ENCODE measurements at places on chromosomes 3 and 15. TPM values are rescaled to one million over a fixed set of nuclear protein-coding genes. Genes with fewer than 3 reads are reported as not detected.

DNA sequence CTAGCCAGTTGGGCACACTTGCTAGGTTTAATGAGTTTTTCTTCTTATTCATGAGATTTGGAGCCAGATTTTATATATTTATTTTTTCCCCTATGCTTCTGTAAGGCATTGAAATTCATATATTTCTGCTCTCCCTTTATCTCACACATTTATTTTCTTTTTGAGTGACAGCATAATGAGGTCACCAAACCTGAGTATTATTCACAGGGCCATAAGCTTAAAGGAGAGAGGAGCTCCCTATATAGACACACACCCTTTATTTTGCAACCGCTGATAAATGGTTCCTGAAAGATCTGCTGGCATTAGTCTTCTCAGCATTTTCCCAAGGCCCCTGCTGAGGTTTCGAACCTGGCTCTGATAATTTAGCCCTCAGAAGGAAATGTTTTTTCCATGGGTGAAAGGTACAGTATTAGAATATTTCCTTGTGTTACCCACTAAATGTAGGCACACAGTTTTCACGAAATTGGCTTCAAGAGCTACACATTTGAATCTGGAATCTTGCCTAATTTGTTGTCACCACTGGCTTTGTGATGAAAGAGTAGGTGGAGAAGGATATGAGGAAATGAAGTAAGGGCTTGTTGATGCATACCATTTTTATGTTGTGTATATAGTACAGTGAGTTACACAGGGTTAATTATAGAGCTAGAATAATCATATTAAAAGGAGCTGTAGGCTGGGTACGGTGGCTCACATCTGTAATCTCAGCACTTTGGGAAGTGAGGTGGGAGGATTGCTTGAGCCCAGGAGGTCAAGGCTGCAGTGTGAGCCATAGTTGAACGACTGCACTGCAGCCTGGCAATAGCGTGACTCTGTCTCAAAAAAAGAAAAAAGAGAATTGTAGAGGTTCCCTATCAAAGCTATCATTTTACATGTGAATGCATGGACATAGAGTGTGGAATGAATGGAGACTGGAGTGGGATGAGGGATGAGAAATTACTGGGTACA lies 6.5 kb downstream of the KLHL18 start:
- peaks cover 7% of the 10 kb centered on the region for H3K4me1 ChIP-seq
- no peak overlapping the region for H3K4me3 ChIP-seq
- no peaks in the 10 kb centered on the region for H3K27me3 ChIP-seq
- no peak overlapping the region for H3K27ac ChIP-seq
- peaks cover 7% of the 10 kb centered on the region for H3K36me3 ChIP-seq
- DNase-seq, result no peak

DNA sequence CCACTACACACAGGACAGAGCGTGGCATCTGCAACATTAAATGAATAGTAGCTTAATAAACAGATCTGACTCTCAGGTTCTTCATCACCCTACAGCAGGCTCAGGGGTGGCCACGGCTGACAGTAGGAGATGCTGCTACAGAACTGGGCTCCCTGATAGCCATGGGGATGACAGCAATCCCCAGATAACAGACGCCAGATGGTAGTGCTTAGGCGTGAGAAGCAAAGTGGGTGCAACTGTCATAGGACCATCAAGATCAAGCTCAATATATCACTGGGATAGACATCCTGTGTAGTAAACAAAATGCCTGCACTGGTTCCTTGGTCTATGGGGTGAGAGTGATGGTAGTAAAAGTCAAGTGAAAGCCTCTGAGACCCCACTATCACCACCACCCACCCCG lies 2.6 kb upstream of the TPRA1 start:
- H3K27me3 ChIP-seq, result peaks cover 17% of the 10 kb centered on the region
- peak overlapping the region; percentile 56 for H3K4me3 ChIP-seq
- no peaks in the 10 kb centered on the region for H3K36me3 ChIP-seq
- peaks cover 18% of the 10 kb centered on the region for H3K4me1 ChIP-seq

The RBP2 gene
- 25.3 TPM for total RNA-seq

DNA sequence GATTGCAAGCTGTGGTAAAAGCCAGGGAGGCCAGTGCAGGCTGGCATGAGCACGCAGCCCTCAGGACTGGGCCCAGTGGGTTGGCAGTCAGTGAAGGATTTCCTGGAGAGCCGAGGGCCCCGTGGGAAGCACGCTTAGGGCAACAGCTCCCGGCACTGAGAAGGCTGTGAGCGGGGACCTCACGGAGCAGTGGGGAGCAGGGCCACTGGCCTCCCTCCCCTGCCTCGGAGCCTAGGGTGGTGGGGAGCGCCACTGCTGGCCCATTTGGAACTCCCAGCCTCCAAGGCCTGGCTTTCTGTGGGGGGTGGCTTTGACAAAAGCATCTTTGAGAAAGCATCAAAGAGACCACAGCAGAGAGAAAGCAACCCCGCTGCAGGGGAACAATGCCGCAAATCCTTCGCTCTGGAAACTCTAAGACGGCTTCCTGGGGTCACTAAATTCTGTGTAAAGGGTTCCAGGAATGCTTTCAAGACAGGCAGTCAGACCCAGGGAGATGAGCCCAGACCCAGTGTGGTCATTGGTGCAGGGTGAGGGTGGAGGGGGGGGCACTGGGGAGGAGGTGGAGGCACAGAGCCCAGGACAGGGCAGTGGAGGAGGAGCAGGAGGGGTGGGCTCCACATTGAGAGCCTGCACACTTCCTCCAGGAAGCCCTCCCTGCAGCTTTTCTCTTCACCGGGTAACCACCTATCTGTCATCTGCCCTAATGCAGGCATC lies 9.5 kb upstream of the APBA2 start:
- peaks cover 7% of the 10 kb centered on the region for H3K4me1 ChIP-seq
- H3K4me3 ChIP-seq, result no peak overlapping the region
- H3K27ac ChIP-seq, result peak overlapping the region; percentile 46
- peaks cover 15% of the 10 kb centered on the region for H3K27me3 ChIP-seq

- H3K4me3 ChIP-seq, result no peak overlapping the region
- peaks cover 24% of the 10 kb centered on the region for H3K36me3 ChIP-seq
- H3K27ac ChIP-seq, result no peak overlapping the region
- no peaks in the 10 kb centered on the region for H3K27me3 ChIP-seq
- H3K4me1 ChIP-seq, result peaks cover 26% of the 10 kb centered on the region
Observed at GRCh38 chr3:64111872-64112271, 88.6 kb upstream of the PSMD6 start.

GRCh38 chr3:8983026-8983425 lies 19.8 kb upstream of the RAD18 start:
- H3K36me3 ChIP-seq, result no peaks in the 10 kb centered on the region
- peak; percentile 4 for DNase-seq
- H3K27ac ChIP-seq, result no peak overlapping the region
- peaks cover 24% of the 10 kb centered on the region for H3K4me1 ChIP-seq
- peaks cover 4% of the 10 kb centered on the region for H3K27me3 ChIP-seq
- no peak overlapping the region for H3K4me3 ChIP-seq

GRCh38 chr3:109118584-109118983 lies 650 bp upstream of the MORC1 start:
- H3K4me3 ChIP-seq, result no peak overlapping the region

The PLCH1 gene
- total RNA-seq, result 7.6 TPM

The AGTR1 gene
- total RNA-seq, result 0.90 TPM

The CCDC13 gene
- total RNA-seq, result 2.4 TPM

DNA sequence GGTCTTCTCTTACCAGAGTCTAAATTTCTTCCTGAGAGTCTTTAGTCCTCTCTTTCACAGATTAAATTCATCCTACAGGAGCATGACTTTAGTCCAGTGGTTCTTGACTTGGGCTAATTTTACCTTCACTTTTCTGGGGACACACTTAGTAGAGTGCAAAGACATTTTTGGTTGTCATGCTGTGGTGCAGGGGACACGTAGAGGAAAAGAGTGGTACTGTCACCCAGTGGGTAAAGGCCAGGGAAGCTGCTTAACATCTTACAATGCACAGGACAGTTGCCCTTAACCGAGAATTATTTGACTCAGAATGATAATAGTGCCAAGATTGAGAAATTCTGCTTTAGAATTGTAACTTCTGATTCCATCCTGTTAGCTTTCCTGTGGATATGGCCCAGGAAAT lies 772.5 kb upstream of the GRM7 start:
- H3K27ac ChIP-seq, result no peak overlapping the region
- no peak for DNase-seq
- H3K4me3 ChIP-seq, result no peak overlapping the region
- no peaks in the 10 kb centered on the region for H3K4me1 ChIP-seq

The NANOGP8 gene
- total RNA-seq, result not detected

- no peaks in the 10 kb centered on the region for H3K36me3 ChIP-seq
- H3K4me1 ChIP-seq, result peaks cover 26% of the 10 kb centered on the region
Observed at GRCh38 chr3:127750226-127751031, 71.9 kb downstream of the MGLL start.

DNA sequence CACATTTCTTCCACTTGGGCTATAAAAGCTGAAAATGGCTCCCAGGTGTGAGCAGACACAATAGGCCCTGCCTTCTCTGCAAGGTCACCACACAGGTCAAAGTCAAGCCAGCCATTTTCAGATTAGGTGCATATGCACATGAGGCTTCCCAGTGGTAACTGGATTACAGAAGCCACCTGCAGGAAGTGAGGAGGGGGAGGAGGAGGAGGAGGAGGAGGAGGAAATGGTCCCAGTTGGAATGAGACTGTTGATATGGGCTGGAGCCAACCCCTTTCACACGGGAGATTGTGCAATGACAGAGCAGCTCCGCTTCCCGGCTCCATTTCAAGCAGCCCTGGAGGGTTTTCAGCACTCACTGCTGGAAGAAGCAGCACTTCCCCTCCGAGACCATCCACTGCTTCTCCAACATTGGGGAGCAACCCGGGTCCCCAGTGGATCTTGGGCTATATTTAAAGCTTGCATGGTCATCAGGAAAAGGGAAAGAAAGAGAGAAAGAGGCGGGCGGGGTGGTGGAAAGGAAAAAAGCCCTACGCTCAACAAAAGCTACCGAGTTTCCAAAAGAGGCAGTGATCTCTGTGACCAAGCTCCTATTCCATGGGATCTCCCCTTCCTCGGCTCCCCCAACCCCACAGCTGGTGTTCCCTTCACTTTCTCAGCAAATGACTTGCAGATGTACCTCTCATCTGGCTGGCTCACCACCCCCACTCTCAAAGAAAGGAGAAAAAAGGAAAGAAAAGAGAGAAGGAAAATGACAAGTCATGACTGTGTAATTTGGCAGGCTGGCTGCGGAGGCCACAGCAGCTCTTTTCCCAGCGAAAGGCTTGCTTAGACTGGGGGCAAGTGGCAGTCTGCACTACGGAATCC lies 58.3 kb downstream of the LRIG1 start:
- no peak for DNase-seq
- H3K4me3 ChIP-seq, result peak overlapping the region; percentile 66
- no peaks in the 10 kb centered on the region for H3K27me3 ChIP-seq
- peak overlapping the region; percentile 29 for H3K27ac ChIP-seq
- H3K36me3 ChIP-seq, result no peaks in the 10 kb centered on the region

DNA sequence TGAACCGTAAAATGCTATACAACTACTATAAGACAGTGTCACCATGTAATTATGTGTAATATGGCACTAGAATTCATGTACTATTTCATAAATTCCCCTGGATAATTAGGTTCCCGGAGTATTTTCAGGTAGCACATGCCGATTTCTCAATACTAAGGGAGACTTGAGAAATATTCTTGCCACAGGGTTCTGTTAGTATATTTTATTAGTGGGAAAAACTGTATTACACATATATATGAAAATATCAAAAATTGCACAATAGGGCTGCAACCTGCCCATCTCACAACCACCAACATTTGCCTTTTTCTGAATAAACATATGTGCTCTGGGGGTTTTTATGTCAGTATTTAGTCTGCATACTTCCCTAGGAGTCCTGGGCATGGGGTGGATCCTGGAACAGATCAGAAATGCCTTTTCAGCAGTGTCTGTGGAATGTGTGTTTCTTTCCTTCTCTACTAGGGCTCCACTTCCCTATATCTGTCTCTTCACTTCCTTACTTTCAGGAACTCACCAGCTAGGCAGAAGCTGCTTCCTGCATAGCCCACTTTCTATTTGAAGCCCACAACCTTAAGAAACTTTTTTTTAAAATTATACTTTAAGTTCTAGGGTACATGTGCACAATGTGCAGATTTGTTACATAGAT lies 87.5 kb downstream of the RPL39L start:
- no peaks in the 10 kb centered on the region for H3K27me3 ChIP-seq
- no peak for DNase-seq

DNA sequence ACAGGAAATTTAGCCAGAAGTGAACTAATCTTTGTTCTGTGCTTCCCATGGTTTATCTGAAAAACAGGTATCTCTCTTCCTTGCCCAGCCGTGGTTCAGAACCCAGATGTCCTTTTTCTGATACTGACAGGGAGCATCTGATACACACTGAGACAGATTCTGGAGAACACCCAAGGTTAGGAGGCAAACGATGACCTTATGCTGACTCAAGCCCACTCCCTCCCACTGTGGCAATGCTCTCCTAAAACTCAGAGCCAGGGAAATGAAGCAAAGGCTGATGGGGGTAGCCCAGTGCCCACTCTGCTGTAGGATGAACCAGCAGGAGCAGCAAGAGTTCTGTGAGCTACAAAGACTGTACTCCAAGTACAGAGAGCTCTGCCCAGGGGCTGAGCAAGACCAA lies 225.1 kb downstream of the NTRK3 start:
- H3K4me1 ChIP-seq, result no peaks in the 10 kb centered on the region
- H3K27ac ChIP-seq, result no peak overlapping the region
- H3K36me3 ChIP-seq, result no peaks in the 10 kb centered on the region
- peaks cover 28% of the 10 kb centered on the region for H3K27me3 ChIP-seq

The IQCF5 gene
- not detected for total RNA-seq

GRCh38 chr15:59205839-59206622 lies 612 bp upstream of the LDHAL6B start:
- no peaks in the 10 kb centered on the region for H3K4me1 ChIP-seq
- H3K36me3 ChIP-seq, result peaks cover 41% of the 10 kb centered on the region
- no peak overlapping the region for H3K27ac ChIP-seq
- no peak for DNase-seq

GRCh38 chr15:97177151-97177577 lies 783.3 kb upstream of the ARRDC4 start:
- peaks cover 18% of the 10 kb centered on the region for H3K4me1 ChIP-seq
- no peaks in the 10 kb centered on the region for H3K36me3 ChIP-seq
- peak overlapping the region; percentile 61 for H3K4me3 ChIP-seq
- peaks cover 7% of the 10 kb centered on the region for H3K27me3 ChIP-seq

The PIK3CA gene
- 17.6 TPM for total RNA-seq

DNA sequence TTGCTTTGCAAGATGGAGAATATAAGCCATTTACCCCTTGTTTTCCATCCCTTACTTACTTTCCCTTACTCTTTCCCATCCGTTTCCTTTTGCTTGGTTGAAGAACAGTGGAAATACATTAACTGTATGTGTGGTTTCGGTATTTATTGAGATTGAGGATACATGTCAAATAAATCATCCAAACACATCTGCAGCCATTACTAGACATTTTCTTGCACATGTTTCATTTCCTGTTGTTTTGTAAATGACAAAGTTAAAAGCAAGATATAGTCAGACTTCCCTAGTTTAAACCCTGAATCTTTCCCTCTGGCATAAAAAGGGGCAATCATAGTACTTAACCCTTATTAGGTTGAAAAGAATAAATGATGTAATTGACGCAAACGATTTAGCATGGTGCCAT lies 82.1 kb upstream of the BCHE start:
- DNase-seq, result no peak
- H3K4me3 ChIP-seq, result peak overlapping the region; percentile 83
- H3K36me3 ChIP-seq, result no peaks in the 10 kb centered on the region
- H3K27ac ChIP-seq, result peak overlapping the region; percentile 6
